ENCODE measurements at places on chromosomes 2 and 18. TPM values are rescaled to one million over a fixed set of nuclear protein-coding genes. Genes with fewer than 3 reads are reported as not detected.
A peak's percentile ranks its signal among the peaks of the same experiment; 100 is the strongest.

DNA sequence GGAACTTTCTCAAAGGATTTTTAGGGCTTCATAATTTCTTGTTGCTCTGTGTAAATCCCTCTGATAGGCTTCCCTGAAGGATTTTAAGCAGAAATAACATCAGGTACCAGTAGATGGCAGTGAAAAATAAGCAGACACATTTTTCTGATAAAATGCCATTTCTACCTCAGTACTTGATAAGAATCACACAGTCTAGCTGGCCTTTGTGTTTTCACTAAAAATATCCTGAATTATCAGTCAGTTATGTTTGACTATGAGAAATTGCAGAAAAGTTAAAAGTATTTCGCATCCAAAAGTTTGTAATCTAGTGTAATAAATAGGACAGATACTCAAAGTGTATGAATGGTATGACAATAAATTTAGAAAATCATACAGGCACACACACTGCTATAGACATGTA is 68.7 kb downstream of the DNAJC10 start:
- DNase-seq = peak; percentile 40

GRCh38 chr2:241947401-241947800 is 77.9 kb downstream of the RTP5 start:
- DNase-seq = no peak

DNA sequence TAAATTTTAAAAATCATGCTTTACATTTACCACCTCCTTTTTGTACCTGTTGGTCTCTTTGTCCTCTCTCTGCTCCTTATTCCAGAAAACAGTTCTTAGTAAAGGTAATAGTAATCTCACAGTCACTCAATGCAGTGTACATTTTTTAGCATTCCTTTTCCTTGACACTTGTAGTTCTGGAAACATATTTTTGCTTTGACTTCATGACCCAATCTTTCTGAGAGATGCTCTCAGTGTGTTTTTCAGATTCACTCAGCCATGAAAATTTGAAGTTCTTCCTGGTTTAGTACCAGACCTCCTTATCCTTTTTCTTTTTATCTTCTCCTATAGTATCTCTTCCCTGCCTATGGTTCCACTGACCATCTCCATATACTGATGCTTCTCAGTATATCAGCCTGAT is 747.5 kb upstream of the ZEB2 start:
- DNase-seq = no peak

- no peak for DNase-seq
Observed at GRCh38 chr2:205858881-205859441, 176.7 kb downstream of the NRP2 start.

GRCh38 chr2:30225131-30225762 is 6.1 kb upstream of the LBH start:
- peak; percentile 73 for DNase-seq

- peak; percentile 62 for DNase-seq
Observed at GRCh38 chr2:75199428-75200011, at the start of gene TACR1. Gene TACR1 (minus strand): TSS chr2:75199520. CDS start chr2:75198934, 586 bp downstream.

DNA sequence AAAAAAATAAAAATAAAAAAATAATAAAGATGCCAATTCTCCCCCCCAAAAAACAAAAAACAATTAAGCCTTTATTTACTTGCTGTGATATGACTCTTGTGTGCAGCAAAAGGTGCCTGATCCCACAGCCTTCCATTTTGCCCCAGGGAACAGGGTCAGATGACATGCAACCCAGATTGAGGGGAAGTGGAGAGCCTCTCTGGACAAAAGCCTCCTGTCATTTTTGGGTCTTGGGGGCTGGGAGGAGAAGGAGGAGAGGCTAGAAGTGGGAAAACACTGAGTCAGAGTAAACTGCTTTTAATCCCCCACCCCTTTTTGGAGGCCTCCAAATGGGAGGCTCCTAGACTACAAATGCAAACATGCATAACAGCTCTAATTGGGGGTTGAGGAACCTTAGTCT is 46.6 kb upstream of the SCG2 start:
- no peak for DNase-seq

GRCh38 chr18:54444319-54444914 is 86.7 kb downstream of the C18orf54 start:
- DNase-seq = peak; percentile 63

- no peak for DNase-seq
Observed at GRCh38 chr2:46858702-46859090, 56.9 kb downstream of the MCFD2 start.

- DNase-seq = no peak
Observed at GRCh38 chr2:174630107-174630506, 32.5 kb upstream of the WIPF1 start.

- no peak for DNase-seq
Observed at GRCh38 chr2:236507393-236508085, 62.1 kb upstream of the ACKR3 start.

- no peak for DNase-seq
Observed at GRCh38 chr2:26456440-26457250, 21.3 kb downstream of the OTOF start.

- DNase-seq = no peak
Observed at GRCh38 chr2:2536416-2537056, 205.5 kb upstream of the MYT1L start.

GRCh38 chr2:136997557-136997956 is 232.2 kb downstream of the THSD7B start:
- no peak for DNase-seq

DNA sequence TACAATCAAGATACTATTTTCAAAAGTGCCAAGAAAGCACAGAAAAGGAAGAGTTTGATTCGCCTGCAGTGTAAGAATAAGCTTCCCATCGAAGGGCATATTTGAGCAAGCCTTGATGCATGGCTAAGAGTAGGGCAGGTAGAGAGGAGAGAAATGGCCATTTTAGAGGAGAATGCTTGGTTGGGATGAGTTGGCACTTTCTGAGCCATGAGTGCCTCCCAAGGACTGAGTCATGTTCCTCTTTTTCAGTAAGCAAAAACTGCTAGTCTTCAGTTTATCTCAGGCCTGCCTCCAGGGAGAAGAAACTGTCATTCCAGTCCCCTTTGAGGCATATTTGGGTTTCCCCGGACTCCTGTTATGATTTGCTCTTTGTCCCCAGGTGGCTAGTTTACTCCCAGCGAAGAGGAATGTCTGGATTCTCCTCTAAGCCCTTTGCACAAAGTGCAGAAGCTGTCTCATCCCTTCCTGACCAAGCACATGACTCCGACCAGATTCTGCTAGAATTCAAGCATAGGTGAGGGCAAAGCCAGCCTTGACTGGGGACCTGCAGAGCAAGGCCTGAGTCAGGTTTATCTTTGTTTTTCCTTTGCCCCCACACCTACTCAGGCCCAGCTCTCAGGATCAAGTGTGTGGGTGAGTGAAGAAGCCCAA is 115.2 kb downstream of the TTC32 start:
- DNase-seq = peak; percentile 46

DNA sequence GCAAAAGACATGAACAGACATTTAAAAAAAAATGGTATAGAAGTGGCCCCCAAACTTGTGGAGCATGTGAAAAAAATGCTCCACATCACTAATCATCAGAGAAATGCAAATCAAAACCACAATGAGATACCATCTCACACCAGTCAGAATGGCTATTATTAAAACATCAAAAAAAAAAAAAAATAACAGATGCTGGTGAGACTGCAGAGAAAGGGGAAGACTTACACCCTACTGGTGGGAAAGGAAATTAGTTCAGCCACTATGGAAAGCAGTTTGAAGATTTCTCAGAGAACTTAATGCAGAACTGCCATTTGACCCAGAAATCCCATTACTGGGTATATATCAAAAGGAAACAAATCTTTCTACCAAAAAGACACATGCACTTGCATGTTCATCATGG is 164.8 kb downstream of the RIT2 start:
- DNase-seq = no peak

DNA sequence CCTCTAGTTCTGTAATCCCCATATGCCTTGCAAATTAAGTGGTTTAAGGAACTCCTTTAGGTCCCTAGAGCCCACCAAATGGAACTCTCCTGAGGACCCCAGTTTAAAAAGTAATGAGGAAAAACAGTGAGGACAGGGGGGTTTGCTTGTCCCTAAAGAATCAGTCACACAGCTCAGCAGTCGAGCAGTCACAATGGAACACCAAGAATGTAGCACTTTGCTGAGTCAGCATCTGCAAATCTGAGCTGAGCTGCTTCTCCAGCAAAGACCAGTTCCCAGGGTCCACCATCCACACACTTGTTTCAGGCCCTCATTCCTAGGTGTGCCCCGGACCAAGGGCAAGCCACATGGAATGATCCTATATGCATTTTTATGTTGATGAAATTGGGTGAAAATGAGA is 46.2 kb upstream of the NEDD4L start:
- DNase-seq = no peak

- no peak for DNase-seq
Observed at GRCh38 chr2:234615643-234616356, 118.9 kb upstream of the ARL4C start.

- DNase-seq = no peak
Observed at GRCh38 chr2:190413421-190413820, 5.3 kb downstream of the MFSD6 start.

DNA sequence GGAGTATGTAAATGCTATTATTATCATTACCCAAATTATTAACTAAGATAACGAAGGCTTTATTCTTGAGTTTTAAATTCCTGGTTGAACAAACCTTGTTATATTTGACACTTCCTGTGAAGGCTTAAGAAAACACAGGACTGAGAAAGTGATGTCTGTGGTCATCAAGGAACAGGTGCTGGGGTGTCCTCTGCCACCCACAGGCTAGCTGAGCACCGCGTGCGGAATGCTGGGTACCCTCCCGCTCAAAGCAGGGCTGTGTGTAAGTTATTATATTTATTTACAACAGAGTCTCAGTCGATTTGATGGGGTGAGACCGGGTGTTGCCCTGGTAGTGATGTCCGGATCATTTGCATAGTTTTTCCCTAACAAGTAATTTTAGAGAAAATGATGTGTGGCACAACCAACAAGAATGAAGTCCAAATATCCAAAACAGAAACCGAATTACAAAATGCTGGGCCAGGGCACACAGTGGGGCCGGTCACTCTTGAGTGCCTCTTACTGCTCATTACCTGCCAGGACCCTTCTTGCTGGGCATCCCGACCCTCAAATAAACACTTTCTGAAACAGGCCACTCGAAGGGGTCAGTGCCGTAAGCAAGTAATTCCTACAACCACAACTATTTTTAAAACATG is 49.2 kb downstream of the TMEM18 start:
- no peak for DNase-seq

DNA sequence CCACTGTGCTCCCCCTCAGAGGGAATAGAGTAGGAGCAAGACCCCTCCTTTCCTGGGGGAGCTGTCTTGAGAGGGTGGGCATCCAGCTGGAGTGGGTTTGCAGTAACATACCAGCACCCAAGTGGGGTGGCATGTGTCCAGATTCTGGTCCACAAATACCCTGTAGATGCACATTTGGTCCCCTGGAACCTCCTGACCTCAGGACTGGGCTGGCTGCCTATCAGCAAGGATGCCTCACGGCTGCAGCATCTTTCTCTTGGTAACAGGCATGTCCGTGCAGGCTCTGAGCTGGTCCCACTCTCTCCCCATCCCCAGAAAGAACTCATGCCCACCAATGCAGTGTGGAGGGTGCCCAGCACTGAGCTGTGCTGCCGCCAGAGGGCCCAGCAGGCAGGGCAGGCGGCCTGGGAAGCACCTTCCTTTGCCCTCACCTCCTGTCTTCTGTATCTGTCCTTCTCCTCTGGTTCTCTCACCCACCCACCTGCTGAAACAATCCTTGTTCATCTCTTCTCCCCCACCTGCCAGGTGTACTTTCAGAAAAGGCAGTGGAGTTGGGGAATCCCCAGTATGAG is 47.4 kb downstream of the ITGB1BP1 start:
- DNase-seq = no peak

DNA sequence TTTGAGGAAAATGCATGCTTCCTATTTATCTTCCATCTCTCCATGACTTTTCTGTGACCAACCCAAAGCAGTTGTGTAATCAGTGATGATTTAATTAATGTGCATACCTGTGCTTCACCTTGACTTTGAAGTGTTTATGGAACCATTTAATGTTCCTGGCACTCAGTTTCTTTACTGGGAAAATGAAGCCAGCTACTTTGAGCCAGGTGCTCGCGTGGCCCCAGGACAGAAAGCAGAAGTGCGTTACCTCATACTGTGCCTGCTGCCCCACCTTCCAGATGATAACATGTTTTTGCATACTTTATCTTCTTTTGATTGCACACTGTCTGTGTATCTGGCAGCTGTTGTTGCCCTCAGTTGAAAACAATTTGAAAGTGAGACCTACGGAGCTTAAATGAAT is 61.3 kb downstream of the PMAIP1 start:
- DNase-seq = no peak

GRCh38 chr2:46367286-46367685 is 70.1 kb downstream of the EPAS1 start:
- DNase-seq = no peak

- no peak for DNase-seq
Observed at GRCh38 chr2:48551548-48551947, 21.6 kb downstream of the STON1 start.

GRCh38 chr2:217399291-217399690 is 539.4 kb upstream of the TNP1 start:
- no peak for DNase-seq

- DNase-seq = no peak
Observed at GRCh38 chr2:62527478-62528210, 21.6 kb upstream of the TMEM17 start.

- no peak for DNase-seq
Observed at GRCh38 chr18:70499218-70499691, 210.4 kb downstream of the SOCS6 start.

DNA sequence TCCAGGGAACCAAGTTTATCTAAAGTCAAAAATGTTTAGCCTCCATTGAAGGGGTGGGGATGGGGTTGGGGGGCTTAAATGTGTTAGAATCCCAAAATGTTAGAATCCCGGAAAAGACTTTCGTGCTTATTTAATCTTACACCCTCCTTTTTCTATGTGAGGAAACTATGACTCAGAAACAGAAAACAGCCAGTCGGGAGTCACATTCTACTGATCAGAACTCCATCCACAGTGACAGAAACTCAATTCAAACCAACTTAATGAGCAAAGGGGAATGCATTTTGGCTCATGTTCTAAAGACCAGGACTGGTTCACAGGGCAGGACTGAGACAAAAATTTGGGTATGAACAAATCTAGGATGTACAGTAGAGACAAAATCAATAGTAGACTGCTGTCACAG is 31.9 kb upstream of the AFTPH start:
- no peak for DNase-seq

- DNase-seq = peak; percentile 57
Observed at GRCh38 chr2:26033270-26033817, 540 bp upstream of the RAB10 start.

GRCh38 chr2:190938771-190939335 is 58.2 kb downstream of the GLS start:
- no peak for DNase-seq

Gene MATN3
- total RNA-seq = 0.46 TPM

Gene MTCL1
- total RNA-seq = 11.1 TPM

Gene AGXT
- not detected for total RNA-seq

Gene CAVIN2
- 1.9 TPM for total RNA-seq

Gene KYNU
- total RNA-seq = 304 TPM

Gene TMEM169
- total RNA-seq = 0.16 TPM

Gene CABYR
- 0.52 TPM for total RNA-seq

Gene DSC2
- 0.48 TPM for total RNA-seq

Gene MAPK4
- not detected for total RNA-seq

Gene FBXO15
- total RNA-seq = 0.41 TPM

Gene TRIM43
- not detected for total RNA-seq

Gene INHA
- total RNA-seq = 0.35 TPM

Gene TWSG1
- 45.9 TPM for total RNA-seq

Gene CAPN13
- not detected for total RNA-seq

Gene CCL20
- not detected for total RNA-seq

Gene NEUROD1
- 0.10 TPM for total RNA-seq

Gene HOXD9
- 2.1 TPM for total RNA-seq

Gene CCDC74B
- 49.5 TPM for total RNA-seq

Gene SLC9A2
- total RNA-seq = 0.19 TPM

Gene PSMA8
- total RNA-seq = not detected

Gene NOSTRIN
- 0.25 TPM for total RNA-seq

Gene TGFBRAP1
- 14.6 TPM for total RNA-seq

Gene SLC38A11
- total RNA-seq = not detected

Gene KHK
- 0.14 TPM for total RNA-seq

Data from H4 (cell line).